ENCODE measurements at places on chromosomes 7 and 10.

DNA sequence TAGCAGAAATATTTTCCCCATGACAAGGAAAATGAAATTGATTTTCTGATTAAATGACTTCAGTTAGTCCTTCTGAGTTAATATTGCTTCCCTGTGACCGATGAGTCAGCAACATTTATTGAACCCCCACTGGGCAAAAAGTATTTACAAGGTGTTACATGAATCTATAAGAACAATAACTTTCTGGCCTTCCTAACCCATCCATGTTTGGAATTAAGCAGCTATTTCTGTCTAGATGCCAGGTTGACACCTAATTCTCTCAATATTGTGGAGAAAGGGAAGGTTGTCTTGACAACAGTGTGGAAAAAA is 112.9 kb upstream of the JAZF1 start:
- DNase-seq = no peak

- DNase-seq = no peak
Measured at GRCh38 chr10:44513591-44513990, 128.7 kb upstream of the CXCL12 start.

GRCh38 chr7:155323001-155323638 is 25.4 kb downstream of the INSIG1 start:
- DNase-seq = no peak

- DNase-seq = no peak
Measured at GRCh38 chr10:85645926-85646711, 720.5 kb downstream of the GRID1 start.

- DNase-seq = no peak
Measured at GRCh38 chr10:21502348-21502740, 23.1 kb downstream of the SKIDA1 start.

- DNase-seq = no peak
Measured at GRCh38 chr7:40611095-40611871, 476.5 kb downstream of the SUGCT start.

DNA sequence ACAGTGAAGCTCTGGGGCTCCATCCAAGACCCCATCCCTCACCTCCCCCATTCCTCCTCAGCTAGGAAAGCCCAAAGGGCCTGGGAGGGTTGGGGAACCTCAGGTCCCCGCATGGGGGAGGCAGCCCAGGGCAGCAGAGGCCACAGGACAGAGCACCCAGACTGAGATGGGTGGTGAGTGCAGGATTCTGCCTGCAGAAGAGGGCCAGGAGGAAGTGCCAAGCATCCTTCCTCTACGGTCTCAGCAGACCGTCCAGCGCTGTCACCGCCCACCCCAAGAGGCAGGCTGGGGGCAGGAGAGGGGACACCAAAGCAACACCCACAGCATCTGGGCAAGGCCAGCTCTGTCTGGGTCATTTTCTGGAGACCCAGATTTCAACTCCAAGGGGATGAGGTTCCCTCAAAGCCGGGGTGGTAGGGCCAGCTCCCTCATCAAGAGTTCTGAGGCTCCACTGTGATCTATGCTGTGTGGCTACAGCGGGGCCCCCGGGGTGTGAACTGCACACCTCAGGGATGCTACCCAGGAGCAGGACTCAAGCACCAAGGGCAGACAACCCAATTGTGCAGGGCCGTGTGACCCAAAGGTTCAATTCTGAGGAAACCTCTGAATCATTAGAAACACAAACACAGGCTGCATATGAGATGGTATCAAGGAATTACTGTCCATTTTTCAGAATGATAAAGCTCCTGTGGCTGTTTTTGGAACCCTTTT is 46.8 kb downstream of the CAMK2B start:
- no peak for DNase-seq

DNA sequence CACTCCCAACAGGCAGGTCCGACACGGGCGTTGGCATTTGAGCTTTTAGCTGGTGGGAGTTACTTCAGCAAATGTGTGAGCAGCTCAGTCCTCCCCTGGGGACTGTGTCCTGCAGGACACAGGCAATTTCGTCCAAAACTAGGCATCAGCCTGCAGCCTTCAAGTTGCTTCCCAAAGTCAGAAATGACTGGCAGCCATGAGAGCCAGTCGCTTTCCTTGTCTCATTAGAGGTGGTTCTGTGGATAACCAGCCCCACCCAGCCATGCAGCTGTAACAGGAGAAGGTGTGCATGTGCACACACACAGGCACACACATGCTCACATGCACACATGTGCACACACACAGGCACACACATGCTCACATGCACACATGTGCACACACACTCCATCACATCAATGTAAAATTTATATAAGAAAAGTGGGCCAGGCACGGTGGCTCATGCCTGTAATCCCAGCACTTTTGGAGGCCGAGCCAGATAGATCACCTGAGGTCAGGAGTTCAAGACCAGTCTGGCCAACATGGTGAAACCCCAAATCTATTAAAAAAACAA is 138.8 kb upstream of the TCERG1L start:
- no peak for DNase-seq

- DNase-seq = peak; percentile 17
Measured at GRCh38 chr10:43671659-43672531, 23.2 kb upstream of the ZNF32 start.

- DNase-seq = peak; percentile 75
Measured at GRCh38 chr7:18978108-18978495, 139.3 kb downstream of the TWIST1 start.

DNA sequence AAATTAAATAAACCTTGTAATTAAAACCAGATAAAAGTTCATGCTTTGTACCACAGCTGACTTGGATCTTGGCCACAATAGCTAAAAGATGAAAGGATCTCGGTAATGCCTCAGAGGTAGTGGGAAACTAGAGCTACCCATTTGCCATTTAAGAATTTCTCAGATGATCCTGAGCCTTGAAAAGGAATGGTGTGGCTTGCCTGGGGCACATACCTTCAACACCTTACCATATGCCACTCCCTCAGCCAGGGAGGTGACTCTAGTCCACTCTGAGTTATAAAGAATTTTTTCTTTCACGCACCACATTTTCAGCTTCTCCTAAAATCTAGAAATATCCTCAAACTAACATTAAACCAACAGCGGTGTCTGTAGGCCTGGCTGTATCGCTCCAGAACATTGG is 516.3 kb upstream of the TEX47 start:
- DNase-seq = no peak

DNA sequence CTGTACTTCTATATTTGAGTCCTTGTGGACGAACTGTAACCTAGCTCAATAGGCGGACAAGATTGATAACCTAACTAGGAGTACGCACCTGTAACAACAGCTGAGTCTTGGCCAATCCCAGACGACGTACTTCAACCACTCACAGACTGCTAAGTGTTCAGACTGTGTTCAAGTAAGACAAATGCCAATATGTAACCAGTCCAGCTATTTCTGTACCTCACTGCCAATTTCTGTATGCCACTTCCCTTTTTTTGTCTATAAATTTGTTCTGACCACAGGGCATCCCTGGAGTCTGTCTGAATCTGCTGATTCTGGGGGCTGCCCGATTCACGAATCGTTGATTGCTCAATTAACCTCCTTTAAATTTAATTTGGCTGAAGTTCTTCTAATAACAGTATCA is 32.2 kb downstream of the HACD1 start:
- no peak for DNase-seq
